ENCODE measurements at places on chromosomes 12 and 14.

- peak; percentile 84 for DNase-seq
Observed at GRCh38 chr12:89951050-89951693, 242.5 kb upstream of the ATP2B1 start.

- DNase-seq: peak; percentile 53
Observed at GRCh38 chr14:83909507-83909906, 1620.4 kb upstream of the FLRT2 start.

DNA sequence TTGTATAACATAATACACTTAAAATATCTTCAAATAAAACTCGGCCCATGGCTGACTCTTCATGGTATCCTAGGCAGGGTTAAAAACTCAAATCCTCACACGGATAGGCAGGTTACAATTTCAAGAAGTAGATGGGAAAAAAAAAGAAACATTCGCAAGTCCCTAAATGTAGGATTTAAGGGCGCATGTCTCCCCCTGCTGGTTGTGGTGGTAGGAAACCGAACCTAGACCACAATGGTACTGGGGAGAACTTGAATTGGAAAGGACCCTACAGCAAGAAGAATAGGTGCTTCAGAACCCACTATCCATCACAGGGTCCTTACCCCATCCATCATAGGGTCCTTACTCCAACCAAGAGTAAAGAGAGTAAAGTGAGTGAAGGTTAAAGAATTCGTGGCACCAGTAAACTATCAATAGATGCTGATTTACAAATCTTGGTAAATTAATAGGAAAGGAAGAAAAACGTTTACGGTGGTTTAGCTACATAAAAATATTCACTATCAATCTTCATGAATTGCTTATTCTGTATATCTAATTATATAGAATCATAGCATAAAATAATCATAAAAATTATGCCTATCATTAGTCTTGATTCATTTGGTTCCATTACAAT, 3.3 kb upstream of the CIPC start:
- peak; percentile 58 for DNase-seq

DNA sequence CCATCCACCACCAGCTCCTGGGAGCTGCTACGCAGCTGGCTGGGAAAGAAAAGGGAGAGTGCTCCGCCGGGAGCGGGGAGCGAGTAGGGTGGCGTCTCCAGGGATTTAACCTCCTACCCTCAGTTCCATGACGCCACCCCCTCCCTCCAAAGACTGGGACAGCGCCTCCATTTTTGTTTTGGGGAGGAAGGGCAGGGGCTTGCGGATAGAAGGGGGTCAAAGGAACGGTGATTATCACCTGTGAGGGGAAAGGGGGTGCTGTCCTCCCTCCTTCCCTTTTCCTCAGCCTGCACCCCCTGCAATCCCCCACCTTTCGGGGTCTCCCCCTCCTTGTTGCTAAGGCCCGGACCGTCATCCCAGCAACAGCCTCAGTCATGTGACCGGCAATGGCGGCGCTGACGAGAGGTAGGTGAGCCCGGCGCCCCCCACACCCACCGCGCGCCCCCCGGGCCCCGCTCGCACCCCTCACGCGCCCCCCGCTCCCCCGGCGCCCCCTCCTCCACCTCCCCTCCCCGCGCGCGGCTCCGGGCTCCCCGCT, at the start of gene DTX3:
Gene DTX3 (plus strand): TSS at position 371 of the 538 bp plus-strand sequence. CDS start 1,694 bp downstream, outside the sequence.
- peak; percentile 55 for DNase-seq

- DNase-seq: no peak
Observed at GRCh38 chr12:79782172-79782900, 91.6 kb upstream of the PAWR start.

DNA sequence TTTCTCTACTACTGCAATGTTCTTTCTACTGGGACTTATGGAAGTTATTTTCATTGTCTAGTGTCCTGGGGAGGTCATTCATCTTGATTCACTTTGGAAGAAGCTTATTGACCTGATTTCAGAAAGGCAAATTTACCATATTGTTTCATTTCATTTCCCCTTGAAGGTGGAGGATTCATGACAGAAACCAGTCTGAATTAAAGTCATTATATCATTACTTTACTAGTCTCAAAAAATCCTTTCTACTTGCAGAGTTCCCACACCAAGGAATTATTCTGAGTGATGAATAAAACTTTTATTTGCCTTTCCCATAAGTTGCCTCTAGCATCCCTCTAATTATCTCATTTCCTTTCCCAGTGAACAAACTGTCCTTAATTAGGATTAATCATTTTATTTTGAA, 163.8 kb downstream of the RASSF9 start:
- DNase-seq: no peak

DNA sequence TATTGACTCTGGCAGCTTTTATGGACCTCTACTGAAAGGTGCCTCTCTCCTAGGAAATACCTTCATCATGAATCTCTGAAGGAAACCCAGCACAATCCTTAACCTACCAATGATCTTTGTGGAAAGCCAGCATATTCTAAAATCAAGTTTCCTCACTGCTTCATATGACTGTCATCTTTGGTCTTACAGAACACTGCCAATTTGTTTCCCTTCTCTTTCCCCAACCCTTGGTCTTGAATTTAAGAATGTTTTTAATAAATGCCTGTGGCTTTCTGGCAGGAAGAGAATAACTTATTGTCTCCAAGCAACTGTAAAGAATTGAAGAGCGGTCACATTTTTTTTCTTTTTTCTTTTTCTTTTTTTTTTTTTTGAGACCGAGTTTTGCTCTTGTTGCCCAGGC, 427.6 kb downstream of the IPO8 start:
- DNase-seq: no peak

DNA sequence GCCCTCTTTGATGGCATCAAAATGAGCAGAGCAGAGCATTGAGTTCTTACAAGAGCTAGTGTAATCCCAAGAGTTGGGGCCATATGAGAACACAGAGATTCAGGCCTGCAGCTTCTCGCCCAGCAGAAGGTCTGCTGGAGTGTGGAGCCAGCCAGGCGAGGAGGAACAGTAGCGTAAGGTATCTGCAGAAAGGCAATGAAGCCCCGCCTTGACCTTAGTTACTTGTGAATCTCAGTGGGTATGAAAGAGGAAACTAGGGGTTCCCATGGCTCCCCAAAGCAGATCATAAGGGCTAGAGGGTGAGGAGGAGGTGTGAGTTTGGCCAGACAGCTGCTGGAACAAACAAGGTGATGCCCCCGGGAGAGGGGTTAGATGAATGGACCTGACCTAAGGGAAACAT, 49.4 kb downstream of the SLC8A3 start:
- DNase-seq: no peak

DNA sequence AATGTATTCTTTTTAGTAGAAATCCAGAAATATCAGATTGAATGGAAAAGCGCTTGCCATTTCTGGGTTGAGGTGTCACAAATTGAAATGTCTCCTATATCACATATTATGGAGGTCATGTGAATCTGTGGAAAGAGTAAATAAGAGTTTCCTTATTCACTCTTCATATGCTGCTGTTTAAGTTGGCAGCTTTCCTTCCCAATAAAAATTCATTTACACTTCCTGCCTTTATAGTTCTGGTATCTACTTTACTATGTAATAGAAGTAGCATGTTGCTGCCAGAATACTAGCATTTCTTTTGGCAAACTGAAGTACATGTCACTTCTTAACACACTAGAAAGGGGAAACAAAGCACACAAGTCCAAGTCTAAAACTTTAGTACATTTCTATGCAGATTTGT, 60.8 kb downstream of the SDR9C7 start:
- no peak for DNase-seq
